ENCODE measurements at places on chromosomes 13 and 19.

DNA sequence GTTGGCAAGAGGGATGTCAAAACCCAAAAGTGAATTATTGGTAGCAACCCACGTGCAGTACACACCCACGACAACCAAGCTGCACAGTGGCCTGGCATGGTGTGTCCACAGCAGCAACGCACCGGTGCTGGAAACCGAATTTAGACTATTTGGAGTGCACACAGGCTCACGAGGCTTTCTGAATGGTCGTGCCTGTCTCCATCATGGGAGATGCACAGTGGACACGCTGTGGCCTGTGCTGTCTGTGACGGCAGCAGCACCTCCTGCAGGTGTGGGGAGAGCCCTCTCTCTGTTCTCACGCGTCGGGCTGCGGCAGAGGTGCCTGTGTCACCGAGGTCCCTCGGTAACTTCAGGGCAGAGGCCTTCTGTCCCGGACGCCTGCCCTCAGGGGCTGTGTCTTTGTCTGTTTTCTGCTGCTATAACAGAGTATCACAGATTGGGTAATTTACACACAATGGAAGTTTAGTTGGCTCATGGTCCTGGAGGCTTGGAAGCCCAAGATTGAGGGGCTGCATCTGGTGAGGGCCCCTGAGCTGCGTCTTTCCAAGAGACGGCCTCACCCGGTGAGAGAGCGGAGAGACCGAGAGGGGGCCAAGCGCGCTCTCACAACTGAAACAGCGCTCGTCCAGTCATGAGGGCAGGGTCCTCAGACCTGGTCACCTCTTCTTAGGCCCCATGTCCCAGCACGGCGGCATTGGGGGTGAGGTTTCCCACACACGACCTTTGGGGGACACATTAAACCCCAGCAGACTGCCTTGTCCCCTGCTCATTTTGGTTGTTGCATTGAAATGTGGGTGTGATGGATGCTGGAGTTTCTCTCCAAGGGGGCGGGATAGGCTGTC is 9.1 kb upstream of the MCF2L start:
- DNase-seq, result no peak

DNA sequence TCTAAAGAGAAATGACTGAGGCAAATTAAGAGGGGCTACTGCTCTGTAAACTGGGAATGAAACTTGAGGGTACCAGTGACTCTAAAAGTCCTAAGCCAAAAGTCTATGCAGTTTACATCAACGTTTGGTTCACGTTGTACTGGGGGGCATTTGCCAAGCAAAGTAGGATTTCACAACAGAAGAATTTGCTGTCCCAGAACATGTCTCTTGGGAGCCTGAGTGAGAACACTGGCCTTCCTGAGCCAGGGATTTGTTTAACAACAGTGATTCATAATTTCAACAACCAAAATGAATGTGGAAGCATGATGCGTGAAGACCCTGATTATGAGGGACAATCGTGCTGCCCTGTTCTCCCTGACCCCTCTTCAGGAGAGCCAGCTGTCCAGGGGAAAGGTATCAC is 178.0 kb downstream of the OXGR1 start:
- no peak for DNase-seq

DNA sequence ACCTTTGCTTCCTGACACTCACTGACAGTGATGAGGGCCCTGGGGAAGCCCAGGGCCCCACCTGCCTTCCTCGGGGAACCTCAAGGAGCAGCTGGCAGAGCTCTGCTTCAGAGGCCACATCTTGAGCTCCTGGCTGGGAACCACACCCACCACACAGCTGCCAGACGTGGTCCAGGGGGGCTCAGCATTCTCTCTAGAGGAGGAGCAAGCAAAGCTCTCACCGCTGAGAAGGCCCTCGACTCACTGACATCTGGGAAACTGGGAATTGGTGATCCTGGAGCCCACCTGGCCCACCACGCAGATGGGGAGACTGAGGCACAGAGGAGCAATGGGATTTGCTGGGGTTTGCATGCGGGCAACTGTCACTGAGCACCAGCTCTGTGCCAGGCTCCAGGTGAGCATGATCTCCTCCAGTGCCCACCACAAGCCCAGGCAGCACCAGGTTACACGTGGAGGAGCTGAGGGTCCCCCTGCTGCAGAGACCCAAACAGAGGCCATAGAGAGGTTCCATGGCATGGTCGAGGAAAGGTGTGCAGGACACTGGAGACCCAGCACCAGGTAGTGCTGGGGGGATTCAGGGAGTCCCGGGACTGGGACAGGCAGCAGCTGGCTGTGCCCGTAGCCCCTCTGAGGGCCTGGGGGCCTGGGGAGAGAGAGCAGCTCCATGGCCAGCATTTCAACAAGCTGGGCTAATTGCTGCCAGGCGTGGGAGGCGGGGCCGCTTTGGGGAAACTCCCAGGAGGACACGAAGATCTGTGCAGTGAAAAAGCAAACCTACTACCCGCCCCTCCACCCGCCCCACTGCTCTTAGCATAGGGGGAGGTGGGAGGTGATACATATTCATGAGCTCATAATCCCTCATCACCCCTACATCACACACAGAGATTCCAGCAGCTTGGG is 33.4 kb downstream of the PEPD start:
- DNase-seq, result no peak

- DNase-seq, result no peak
Observed at GRCh38 chr13:94660695-94661326, 51.5 kb downstream of the SOX21 start.

DNA sequence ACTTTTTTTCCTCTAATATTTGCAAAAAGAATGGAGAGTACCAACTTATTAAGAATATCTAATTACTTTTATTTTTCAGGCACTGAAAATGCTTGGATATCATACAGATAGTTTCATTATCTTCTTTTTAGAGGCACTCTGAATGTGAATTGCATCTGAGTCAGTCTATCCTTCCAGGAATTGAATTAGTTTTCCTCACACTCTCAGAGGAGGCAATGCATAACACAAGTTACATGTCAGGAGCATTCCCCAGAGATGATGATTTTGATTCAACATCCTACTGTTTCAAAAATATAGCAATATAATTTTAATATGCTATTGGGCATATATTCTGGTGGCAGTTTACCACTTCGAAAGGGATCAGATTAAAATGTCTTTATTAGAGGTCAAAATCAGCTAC is 1315.4 kb downstream of the PCDH9 start:
- no peak for DNase-seq

- no peak for DNase-seq
Observed at GRCh38 chr13:23580684-23581060, 10.5 kb downstream of the TNFRSF19 start.

DNA sequence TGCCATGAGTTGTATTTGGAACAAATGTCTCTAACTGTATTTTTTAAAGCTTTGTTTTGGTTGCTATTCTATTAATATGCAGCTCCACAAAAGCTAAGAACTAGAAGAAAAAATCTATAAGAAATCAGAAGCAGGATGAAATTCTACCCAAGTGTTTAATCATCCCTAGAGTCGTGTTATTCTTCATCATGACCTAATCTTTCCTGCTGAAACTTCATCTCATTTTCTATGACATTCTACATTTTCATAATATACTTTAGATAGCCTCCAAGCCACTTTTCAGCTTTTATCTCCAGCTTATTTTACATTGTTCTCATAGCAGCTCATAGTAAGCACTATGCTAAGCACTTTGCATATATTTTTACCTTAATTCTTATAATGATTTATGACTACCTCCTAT is 302.8 kb downstream of the FOXO1 start:
- no peak for DNase-seq

Data from vagina (tissue), 2 donors.